ENCODE measurements at places on chromosomes 12 and 14.

DNA sequence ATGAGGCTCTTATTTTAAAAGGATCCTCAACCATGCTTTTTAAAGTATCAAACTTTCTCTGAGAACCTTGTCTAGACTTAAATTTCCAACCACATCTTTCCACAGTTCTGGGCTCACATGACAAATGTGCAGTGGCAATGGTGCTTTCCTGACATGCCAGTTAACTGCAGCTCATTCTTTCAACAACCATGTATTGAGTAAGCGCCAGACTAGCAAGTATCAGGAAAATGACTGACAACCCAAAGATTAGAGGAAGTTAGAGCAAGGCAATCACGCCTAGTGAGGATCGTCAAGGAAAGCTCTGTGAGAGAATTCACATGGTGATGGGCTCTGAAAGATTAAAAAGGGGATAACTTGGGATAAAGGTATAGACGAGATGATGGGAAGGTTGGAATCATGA, 35.8 kb downstream of the FLVCR2 start:
- DNase-seq: no peak

DNA sequence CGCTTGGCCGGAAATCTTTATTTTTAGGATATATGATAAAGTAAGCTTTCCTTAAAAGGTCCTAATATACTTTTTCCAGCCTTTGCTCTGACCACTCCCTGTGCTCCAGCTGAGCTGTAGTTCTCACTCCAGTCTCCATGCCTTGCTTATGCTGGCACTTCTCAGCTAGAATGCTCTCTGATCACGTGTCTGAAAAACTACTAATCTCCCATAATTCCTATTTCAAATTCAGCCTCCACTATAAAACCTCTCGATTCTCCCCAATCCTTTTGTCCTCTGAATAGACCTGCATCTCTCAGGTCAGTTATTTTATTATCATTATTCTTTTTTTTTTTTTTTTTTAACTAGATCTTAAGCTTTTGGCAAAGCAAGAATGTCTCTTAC, 3.7 kb downstream of the BIN2 start:
- no peak for DNase-seq

DNA sequence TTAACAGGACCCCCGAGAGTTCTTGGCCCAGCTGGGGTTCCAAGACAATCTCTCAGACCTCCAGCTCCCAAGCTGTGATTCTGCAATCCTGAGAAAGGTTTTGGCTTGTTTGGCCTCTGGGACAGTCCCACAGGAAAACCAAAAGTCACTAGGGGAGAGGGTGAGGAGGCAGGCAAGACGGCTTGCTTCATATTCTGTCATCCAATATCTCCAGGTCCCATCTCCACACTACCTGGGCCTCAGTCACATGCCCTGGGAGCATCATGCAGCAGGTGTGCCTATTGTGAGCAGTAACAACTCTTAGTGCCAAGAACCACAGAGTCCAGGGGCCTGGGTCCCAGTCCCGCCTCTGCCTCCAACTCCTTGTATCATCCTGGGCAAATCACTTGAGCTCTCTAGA, 1.7 kb downstream of the KRT79 start:
- no peak for DNase-seq

DNA sequence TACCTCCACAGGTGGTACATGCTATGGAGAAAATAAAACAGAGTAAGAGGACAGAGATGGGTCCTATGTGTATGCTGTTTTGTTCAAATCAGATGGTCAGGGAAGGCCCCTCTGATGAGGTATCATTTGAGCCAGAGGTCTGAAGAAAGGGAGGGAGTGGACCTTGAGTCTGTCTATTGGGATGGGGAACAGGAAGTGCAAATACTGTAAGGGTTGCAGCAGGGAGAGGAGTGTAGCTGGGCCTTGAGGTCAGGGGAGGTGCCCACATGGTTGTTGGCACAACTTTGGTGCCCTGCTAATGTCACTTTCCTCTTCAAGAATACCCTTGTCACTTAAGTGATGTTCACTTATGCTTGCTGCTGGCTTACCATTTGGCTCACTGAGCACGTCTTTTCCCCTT, 83.3 kb downstream of the PRKCH start:
- DNase-seq: no peak

DNA sequence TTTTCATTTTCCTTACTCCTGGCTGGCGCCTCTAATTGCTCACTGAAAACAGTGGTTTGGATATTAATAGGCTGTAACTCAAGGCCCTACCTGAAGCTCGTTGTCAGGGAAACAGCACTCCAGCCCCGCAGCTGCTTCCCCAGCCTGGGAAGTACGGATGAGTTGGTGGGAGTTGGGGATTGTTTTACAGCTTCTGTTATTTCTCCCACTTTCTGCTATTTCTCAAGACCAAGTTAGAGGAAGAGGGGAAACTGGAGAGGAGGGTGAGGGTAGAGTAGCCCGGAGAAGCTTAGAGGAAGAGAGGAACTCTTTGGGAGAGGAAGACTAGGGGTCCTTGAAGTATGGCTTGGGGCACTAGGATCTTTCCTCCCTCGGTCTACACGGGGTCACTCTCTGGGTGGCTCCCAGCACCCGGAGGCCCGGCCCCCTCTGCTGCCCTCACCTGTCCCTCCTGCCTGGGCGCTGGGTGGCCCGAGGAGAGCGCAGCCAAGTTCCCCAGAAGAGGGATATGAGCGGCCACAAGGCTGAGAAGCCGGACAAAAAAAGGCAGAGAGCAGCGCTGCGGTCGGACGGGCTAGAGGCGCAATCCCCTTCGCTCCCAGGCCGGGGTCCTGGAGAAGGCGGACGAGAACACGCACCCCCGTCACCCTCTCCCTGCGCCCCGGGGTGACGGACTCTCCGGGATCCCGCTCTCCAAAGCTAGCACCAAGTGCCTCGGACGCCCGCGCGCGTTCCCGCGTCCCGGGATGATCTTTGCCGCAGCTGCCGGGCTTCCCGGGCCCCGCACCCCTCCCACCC, 671 bp downstream of the SPTB start:
- no peak for DNase-seq

- no peak for DNase-seq
Measured at GRCh38 chr12:62720661-62721330, 214.2 kb downstream of the PPM1H start.

DNA sequence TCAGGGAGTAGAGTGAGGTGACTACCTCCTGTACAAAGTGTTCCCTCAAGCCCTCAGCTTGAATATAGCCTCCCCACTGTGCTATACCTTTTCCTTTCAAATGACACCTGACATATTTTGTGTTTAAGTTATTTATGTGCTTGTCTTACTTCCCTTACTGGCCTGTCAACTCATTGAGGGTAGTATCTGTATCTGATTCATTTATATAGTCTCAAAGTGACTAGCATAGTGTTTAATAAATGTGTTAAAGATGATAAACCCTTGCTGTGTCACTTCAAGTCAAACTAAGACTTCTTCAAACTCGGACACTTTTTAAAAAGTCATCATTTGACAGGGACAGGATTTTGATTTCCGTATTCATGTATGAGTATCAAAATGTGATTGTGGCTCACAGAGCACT, 52.1 kb downstream of the APAF1 start:
- no peak for DNase-seq

- no peak for DNase-seq
Measured at GRCh38 chr14:97920201-97920600, 1123.0 kb downstream of the VRK1 start.

DNA sequence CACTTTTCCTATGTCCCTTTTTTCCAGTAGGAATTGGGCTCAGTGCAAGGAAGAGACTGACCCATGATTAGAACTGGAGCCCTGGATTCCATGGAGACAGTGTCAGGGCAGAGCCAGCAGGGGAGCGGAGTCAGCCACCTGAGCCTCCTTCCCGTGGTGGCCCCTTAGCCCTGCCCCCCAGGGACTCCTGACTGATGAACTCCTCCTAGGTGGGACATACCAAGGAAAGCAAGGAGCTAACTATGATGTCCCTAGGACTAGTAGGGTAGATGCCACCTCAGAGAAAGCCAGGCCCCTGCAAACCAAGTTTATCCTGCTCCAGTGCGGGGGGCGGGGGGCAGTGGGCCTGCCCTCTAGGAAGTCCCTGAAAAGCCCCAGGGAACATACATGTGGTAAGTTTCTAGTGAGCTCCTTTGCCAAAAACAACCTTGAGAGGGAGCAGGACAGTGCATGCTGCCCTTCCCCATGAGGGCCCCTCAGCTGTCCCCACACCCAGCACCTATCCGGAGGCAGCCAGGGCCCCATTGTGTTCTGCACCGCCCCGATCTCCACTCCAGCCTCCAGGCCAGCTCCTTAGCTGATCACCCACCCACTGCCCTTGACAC, 6.2 kb upstream of the COL2A1 start:
- DNase-seq: no peak

DNA sequence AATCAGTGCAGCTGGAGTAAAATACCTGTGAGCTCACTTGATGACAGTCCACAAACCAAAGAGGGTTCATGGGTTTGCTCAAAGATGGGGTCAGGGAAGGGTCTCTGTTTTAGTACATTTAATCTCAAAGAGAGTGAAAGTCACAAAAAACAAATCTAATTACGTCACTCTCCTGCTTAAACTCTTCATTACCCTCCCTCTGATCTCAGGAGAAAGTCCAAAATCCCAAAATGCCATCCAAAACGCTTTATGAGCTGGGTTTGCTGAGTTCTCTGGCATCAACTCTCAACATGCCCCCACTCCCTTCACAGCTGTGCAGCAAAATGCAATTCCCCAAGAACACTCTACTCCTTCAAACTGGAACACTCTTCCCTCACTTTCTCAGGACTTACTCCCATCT, 40.4 kb upstream of the LGR5 start:
- DNase-seq: no peak

DNA sequence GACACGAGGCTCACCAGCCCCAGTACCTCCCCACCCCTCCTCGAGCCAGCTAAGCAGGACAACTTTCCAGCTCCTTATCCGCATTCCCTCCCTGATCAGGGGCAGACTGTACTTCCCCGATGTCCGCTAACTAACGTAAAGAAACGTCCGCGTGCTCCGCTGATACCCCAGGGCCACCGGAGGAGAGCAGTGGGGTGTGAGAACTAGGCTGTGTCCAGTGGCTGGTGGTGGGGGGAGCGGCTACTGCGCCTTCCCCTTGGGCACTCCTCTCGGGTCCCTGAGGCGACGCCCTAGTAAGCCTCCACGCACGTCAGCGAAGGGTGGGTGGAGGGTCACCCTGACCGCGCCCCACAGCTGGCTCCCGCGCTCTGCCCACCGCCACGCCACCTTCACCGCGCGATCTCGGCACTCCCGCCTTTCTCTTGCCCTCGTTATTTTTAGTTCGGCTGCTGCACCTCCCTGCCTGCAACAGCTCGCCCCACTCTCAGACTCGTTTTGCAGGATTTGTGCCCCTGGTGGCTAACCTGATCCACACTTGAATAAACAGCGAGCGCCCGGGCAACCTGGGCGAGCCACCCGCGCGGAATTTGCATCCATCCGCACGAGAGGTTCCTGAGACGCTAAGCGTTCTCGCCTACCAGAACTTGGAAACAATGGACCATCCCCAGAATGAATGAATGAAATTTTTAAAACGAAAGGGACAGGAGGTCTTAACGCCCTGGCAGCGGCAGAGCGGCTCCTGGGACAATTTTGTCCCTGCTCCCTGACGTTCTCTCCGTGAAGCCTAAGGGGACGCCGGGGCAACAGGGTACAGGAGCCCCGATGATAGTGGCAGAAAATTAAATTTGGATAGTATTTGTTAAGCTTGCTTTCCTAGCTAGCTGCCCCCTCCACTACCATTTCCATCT, 6.9 kb upstream of the BMP4 start:
- DNase-seq: no peak

GRCh38 chr12:19239616-19240234, 110.2 kb downstream of the PLEKHA5 start:
- DNase-seq: no peak

GRCh38 chr14:103656031-103656755, 27.2 kb downstream of the KLC1 start:
- no peak for DNase-seq

DNA sequence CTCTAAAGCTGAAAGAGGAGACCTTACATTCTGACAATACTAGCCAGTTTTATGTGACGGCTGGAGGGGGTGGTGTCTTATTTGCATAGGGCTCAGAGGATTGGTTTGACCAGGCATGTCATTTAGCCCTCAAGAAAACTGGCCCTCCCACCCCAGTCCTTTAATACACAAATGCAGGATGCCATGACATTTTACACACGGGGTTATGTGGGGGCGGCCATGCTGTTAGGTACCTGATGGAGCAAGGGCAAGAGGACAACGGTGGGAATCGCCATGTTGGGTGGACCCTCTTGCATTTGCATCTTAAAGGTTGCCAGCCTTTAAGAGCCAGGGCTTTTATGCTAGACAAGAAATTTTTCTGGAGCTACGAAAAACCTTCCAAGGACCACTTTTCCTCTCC, 23.3 kb downstream of the MDM2 start:
- no peak for DNase-seq

GRCh38 chr14:22410497-22410896, 178.5 kb downstream of the DAD1 start:
- DNase-seq: no peak

DNA sequence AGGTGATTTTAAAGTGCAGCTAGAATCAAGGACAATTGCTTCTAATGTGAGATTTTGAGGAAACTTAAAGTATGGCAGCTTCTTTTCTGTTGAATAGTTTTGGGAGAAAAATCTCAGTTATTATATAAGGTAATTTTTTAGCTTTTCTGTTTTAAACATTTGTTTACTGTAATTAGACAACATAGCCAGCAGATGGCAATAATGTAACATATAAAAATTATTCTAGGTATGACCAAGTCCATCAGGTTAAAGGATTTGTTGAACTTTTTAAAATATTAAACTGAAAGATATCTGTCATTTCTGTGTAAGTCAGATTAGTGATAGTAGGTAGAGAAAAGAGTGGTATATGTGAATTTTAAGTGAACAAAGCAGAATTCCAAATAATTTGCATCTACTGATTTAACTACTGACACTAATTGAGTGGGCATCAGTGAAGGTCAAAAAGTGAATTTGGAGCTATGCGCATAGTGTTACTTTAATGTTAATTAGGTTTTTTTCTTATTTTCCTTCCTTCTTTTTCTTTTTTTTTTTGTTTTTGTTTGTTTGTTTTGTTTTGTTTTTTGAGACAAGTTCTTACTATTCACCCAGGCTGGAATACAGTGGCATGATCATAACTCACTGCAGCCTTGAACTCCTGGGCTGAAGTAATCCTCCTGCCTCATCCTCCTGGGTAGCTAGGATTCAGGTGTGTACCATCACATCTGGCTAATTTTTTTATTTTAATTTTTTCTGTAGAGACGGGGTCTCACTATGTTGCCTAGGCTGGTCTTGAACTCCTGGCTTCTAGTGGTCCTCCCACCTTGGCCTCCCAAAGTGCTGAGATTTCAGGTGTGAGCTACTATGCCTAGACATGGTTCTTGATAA, 18.6 kb downstream of the PRORP start:
- no peak for DNase-seq

DNA sequence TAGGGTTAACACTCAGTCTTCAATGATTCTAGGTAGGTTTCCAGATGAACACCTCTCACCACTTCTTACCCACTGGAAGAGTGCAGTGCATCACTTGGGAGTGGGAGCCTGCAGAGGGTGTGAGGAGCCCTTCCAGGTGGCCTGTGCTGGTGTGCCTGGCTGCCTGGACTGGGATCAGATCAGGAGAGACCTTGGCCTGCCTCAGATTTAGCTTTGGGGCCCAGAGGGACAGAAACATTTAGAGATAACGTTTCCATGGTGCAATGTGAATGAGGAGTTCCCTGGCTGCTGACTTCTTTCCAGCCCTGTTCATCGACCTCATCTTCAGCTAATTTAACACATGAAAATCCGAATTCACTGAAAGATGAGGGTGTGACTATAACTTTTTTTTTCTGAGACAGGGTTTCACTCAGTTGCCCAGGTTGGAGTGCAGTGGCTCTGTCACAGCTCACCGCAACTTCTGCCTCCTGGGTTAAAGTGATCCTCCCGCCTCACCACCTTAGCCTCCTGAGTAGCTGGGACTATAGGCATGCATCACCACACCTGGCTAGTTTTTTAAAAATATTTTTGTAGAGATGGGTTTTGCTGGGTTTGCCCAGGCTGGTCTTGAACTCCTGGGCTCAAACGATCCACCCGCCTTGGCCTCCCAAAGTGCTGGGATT, 53.6 kb downstream of the SUSD6 start:
- no peak for DNase-seq
